ENCODE measurements at places on chromosomes 6 and 20. TPM values are rescaled to one million over a fixed set of nuclear protein-coding genes. Genes with fewer than 3 reads are reported as not detected.

GRCh38 chr6:28208111-28208659 lies 16.9 kb upstream of the ZSCAN9 start:
- no peaks in the 10 kb centered on the region for H3K36me3 ChIP-seq
- H3K4me1 ChIP-seq: peaks cover 11% of the 10 kb centered on the region
- H3K27me3 ChIP-seq: peaks cover 100% of the 10 kb centered on the region
- no peak overlapping the region for H3K27ac ChIP-seq
- peak overlapping the region; percentile 40 for H3K4me3 ChIP-seq

The PRDM1 gene
- 0.37 TPM for total RNA-seq

GRCh38 chr6:11437824-11438459 lies 99.6 kb upstream of the TMEM170B start:
- H3K4me1 ChIP-seq: no peaks in the 10 kb centered on the region
- DNase-seq: no peak
- no peak overlapping the region for H3K27ac ChIP-seq
- H3K4me3 ChIP-seq: no peak overlapping the region
- H3K36me3 ChIP-seq: no peaks in the 10 kb centered on the region
- no peaks in the 10 kb centered on the region for H3K27me3 ChIP-seq

The BHLHE23 gene
- total RNA-seq: 0.22 TPM

GRCh38 chr6:169720207-169720855 lies 4.0 kb downstream of the PHF10 start:
- peaks cover 20% of the 10 kb centered on the region for H3K4me1 ChIP-seq
- H3K4me3 ChIP-seq: no peak overlapping the region
- no peak overlapping the region for H3K27ac ChIP-seq
- DNase-seq: no peak
- peaks cover 19% of the 10 kb centered on the region for H3K36me3 ChIP-seq
- H3K27me3 ChIP-seq: no peaks in the 10 kb centered on the region

The CD24 gene
- total RNA-seq: 330 TPM

DNA sequence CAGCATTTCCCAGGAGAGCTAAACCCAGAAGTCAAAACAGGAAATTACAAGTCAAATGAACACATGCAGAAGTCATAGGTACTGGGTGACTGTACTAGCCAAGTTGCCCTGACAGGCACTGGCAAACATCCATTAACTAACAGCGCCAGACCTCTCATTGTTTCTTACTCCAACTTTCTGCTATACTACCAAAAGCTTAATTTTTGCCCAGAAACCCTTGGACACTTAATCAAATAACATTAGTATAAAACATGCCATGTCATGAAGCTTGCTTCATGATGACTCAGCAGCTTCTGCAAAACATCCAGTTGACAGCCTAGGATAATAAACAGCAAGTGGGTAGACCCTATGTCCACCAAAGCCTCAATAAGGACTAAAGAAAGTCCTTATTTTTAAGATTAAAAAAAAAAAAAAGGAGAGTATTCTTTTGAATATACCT lies 3.5 kb downstream of the NUP153 start:
- no peaks in the 10 kb centered on the region for H3K27me3 ChIP-seq
- no peak for DNase-seq
- no peak overlapping the region for H3K4me3 ChIP-seq
- H3K36me3 ChIP-seq: no peaks in the 10 kb centered on the region
- no peak overlapping the region for H3K27ac ChIP-seq

- peaks cover 3% of the 10 kb centered on the region for H3K4me1 ChIP-seq
- H3K27me3 ChIP-seq: no peaks in the 10 kb centered on the region
- DNase-seq: no peak
- no peak overlapping the region for H3K4me3 ChIP-seq
- no peaks in the 10 kb centered on the region for H3K36me3 ChIP-seq
Observed at GRCh38 chr6:45710304-45710821, 305.3 kb downstream of the CLIC5 start.

The SLA2 gene
- total RNA-seq: 0.21 TPM

Data from neural progenitor cell (in vitro differentiated cells).